Muscle of leg (tissue), 16 donors: ENCODE measurements at places on chromosomes 12 and 14.

DNA sequence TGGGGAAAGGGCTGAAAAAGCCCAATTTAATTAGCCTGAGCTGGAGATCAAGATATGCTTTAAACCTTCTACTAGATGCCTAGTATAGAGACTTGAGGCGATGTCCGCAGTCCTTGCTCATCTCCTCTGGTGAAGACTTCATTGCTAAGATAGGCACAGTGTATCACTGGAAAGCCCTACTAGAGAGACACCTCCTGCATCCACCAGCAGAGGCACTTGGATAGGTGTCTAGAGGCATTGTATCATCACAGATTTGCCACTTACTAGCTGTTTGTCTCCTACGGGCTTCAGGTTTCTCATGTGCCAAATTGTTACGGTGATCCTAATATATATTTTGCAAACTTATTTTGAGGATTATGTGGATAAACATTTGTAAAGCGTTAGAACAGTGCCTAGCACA is 1048.5 kb downstream of the GALC start:
- no peak for DNase-seq

DNA sequence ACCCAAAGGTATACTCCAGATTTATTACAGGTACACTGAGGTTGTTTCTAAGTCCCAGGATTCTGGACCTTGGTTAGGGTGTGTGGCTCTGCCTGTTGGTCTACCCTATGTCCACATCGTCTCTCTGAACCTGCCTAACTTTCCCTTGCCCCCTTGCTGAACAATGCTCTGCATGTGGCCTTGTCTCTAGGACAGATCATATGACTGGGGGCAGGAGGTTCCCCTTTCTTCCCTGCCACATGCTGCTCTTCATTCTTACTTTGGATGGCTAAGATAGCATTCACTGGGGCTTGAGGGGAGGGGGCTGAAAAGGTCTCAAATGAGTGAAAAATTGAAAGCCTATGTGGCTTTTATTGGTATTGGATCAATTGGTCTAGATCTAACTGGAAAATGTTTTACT is 49.2 kb downstream of the MBIP start:
- DNase-seq, result peak; percentile 21

GRCh38 chr12:49228653-49229052 is 36.2 kb upstream of the TUBA1C start:
- DNase-seq, result no peak

GRCh38 chr12:51070004-51070403 is 13.4 kb downstream of the CSRNP2 start:
- DNase-seq, result peak; percentile 41
